T1000 (cell line): ENCODE measurements at places on chromosomes 13 and 19.

- DNase-seq: no peak
Measured at GRCh38 chr13:97686594-97686993, 252.6 kb downstream of the RAP2A start.

DNA sequence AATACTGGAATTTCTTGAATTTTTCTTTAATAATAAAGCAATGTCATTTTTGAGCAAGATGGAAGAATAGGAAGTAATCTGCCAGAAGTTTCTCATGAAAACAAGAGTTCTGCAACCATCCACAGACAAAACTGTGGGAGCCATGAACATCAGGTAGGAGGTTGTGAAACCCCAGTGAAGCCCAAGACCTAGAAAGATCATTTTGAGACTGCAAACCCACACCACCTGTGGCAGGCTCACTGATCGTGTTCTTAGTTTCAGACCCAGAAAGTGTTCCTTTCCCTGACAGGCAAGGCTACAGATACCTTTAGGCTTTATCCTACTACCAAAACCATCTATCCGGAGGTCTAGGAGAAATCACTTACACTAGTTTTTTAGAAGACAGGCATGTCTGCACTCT is 2189.8 kb upstream of the PCDH20 start:
- no peak for DNase-seq

GRCh38 chr13:42229287-42229686 is 42.7 kb upstream of the AKAP11 start:
- no peak for DNase-seq

- DNase-seq: no peak
Measured at GRCh38 chr13:114166381-114167131, 12.5 kb upstream of the CFAP97D2 start.

DNA sequence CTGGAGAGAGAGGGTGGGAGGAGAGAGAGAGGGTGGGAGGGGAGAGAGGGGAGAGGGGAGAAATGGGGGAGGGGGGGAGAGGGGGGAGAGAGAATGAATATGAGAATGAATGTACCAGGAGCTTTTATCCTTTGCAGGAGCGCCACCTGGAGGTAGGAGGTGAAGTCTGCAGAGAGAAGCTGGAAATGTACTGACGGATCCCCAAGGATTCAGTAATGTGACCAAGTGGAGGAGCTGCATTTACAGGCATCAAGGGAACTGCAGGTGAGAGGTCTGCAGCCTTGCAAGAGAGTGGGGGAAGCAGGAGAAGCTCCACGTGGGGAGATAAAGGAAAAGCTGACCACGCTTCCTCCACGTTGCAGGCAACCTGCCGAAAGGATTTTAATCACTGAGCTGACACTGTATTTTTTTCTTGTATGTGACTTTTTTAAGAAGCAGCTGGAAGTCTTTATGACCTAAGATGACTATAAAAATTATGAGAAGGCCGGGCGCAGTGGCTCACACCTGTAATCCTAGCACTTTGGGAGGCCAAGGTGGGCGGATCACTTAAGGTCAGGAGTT is 33.7 kb downstream of the VSTM1 start:
- DNase-seq: no peak

DNA sequence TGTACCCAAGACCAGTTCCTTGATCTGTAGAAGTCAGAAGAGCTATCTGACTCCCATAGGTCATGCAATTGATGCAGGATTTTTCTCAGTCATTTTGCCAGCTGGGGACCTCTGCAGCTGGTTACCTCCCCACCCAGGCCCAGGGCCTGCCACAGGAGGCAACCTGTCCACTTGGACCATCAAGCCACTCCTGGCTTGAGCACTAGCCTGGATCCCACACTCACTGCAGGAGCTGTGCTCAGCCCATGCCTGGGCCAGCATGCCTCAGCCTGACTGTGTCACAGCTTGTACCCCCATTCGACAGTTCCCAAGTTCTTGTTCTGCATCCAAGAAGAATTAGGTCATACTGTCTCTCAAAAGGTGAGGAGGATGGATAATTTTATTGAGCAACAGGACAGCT is 189.4 kb downstream of the PCDH17 start:
- DNase-seq: no peak

GRCh38 chr19:19417628-19418245 is 12.3 kb downstream of the GATAD2A start:
- no peak for DNase-seq

DNA sequence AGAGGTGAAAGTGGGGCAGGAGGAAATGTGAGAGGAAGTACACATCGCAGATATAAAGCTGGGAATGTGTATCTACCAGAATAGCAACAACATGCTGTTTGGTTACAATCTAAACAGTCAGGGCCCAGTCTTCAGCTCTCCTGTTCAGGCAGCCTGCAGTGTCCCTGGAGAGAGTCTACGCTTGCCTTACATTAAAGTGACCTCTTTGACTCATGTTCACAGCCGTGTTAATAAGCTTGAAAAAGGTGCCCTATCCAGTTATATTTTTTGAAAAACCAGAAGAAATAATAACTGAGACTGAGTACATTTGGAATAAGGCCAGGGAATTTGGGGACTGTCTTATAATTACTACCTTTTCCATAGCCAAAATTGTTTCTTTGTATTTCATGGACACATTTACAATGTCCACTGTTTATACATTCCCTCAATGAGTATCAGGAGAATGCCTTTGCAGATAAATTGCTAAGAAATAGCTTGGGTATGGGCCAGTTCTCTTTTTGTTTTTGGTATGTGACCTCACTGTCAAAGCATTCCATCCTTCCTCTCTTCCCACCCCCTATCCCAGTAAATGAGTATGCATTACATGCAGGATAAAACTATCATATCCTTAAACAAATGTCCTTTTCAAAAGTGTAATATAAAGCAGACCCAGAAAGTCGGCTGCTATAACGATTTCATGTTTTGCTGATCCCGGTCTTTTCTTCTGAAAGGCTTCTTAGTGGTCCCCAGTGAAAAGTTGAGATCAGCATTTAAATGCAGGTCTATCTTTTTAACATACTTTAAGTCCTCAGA is 82.6 kb downstream of the PCDH9 start:
- DNase-seq: no peak

- no peak for DNase-seq
Measured at GRCh38 chr19:18089726-18090125, 3.0 kb upstream of the IL12RB1 start.

GRCh38 chr13:39577838-39578491 is 25.0 kb downstream of the LHFPL6 start:
- no peak for DNase-seq
